ENCODE measurements at places on chromosomes 16 and 17.

- no peak for DNase-seq
Observed at GRCh38 chr17:40529991-40530390, 28.6 kb upstream of the TNS4 start.

DNA sequence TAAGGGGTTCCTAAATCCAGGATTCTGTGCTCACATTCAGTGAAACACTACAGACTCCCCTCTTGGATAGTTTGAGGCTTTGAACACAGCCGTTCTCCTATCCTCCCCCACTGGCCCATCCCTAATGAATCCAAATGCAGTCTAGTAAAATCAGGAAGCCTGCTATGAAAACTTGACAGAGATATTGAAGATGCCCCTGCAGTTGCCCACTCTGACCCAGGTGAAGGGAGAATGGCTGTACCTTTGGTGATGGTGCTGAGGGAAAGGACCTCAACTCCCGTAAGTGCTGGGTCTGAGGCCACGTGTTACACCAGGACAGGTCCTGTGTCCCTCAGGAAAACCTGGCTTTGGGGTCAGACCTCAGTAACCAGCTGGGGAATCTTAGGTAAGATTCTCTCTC, 54.4 kb downstream of the SF3B3 start:
- no peak for DNase-seq

DNA sequence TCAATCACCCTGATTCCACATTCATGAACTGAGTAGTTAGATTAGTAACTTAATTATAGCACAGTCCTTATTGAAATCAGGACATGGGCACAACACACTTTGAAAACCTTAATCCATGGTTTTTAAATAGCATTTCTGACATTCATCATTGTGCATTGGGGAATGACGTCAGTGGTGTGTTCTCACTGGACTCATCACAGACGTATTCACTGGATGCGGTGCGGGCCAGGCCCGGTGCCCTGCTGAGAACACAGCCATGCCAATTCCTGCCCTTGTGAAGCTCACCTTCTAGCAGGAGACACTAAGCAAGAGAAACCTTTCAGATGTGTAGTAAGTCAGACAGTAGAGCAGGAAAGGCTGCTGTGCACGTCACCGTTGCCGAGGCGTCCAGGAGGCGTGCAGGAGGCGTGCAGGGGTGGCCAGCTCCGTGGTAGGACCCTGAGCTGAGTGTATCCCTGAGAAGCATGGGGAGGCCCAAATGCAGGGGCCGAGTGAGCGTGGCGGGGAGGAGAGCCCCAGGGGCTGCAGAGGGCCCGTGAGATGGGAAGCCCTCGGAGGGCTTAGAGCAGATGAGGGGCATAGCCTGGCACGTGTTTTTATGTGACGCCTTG, 12.9 kb downstream of the BANP start:
- DNase-seq = no peak

- DNase-seq = no peak
Observed at GRCh38 chr17:80253631-80254395, 6.8 kb upstream of the RNF213 start.

DNA sequence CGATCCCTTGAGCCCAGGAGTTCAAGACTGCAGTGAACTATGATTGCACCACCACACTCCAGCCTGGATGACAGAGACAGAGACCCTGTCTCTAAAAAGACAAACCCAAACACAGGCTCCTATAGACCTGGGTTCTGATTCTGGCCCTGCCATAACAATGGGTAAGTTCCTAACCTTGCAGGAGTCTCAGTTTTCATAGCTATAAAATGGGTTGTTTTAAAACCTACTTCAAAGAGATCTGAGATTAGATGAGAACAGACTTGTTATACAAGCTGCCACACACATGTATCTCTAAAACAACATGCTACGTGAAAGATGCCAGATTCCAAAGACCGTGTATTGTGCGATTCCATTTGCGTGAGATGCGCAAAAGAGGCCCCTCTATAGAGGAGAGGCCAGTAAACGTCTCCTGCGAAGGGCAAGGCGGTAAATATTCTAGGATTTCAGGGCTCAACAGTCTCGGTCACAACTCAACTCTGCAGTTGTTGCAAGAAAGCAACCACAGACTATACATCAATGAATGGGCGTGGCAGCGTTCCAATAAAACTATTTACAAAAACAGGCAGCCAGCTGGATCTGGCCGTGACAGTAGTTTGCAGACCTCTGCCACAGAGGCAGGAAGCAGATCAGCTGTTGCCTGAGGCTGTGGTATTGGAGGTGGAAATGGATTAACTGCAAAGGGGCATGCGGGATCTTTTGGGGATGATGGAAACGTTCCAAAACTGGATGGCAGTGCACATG, 5.9 kb downstream of the CORO7 start:
- no peak for DNase-seq

GRCh38 chr16:35492225-35492624, 2032.8 kb downstream of the TP53TG3F start:
- DNase-seq = no peak

DNA sequence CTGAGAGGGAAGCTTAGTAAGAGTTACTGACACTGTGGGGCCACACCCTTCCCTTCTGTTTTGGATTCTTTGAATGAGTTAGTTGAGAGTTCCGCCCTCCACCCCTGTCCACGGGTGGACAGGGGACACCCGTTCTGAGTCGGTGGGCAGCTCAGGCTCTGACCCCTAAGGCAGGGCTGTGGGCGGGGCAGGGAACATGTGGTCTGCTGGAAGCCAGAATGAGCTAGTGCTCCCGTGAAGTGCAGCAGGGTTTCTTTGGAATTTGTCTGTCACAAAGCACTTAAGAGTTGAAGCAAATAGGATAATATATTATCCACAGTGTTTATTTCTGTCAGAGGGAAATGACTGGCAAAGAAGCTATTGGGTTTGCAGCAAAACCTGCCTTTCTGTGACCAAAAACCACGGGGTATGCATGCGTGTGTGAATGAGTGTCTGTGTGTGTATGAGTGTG, 90.1 kb downstream of the CLEC16A start:
- DNase-seq = no peak

DNA sequence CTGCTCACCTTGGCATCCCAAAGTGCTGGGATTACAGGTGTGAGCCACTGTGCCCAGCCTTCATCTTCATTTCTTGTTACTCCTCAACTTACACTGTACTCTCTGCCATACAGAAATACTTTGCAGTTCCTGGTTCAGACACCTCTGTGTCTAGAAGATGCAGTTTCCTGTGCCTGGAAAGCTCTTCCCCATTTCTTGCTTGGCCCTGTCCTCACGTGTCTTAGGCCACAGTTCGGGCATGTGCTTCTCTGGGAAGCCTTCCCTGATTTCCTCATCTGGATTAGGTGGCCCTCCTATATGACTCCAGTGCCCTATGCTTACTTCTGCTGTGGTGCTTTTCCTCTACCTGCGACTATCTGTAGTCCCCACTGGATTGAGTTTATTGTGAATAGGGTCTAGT, 26.5 kb upstream of the CDR2 start:
- DNase-seq = no peak

GRCh38 chr16:49621241-49622083, 234.4 kb downstream of the ZNF423 start:
- no peak for DNase-seq

DNA sequence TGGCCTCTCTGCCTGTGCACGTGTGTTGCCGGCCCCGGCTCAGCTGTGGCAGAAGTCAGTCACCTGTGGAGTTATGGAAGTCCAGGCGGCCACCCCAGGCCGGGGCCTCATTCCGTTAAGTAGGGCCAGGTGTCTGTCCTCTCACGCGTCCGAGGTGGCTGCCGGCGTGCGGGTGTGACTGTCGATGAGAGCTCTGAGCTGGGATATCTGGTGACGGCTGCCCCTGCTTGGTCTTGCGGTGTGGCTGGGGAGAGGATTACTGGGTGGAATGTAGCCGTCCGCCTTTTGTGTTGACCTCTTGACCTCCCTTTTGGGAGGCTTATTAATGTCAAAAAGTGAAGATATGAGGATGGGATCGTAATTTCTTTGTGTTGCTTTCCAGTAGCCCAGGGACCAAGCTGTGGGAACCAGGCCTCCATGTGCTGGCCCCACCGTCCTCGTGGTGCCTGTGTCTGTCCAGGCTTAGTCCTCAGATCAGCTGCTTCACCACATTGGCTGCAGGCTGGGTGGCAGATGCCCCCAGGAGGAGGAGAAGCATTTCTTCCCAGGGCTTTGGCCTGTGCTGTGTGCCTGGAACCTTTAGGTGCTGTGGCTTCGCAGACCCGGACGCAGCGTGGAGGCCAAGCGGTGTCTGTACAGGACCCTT, 23.0 kb upstream of the ZNF750 start:
- DNase-seq = no peak

- no peak for DNase-seq
Observed at GRCh38 chr17:81567191-81567590, 15.0 kb upstream of the FAAP100 start.

- DNase-seq = no peak
Observed at GRCh38 chr16:62035115-62036092, 834 bp downstream of the CDH8 start.

DNA sequence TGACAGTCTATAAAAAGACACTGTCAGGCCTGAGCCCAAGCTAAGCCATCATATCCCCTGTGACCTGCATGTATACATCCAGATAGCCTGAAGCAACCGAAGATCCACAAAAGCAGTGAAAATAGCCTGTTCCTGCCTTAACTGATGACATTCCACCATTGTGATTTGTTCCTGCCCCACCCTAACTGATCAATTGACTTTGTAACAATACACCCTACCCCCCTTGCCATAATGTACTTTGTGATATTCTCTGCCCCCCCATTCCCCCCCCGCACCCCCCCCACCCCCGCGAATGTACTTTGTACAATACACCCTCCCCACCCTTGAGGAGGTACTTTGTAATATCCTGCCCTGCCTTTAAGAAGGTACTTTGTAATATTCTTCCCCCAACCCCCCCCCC, 82.2 kb upstream of the MED13 start:
- DNase-seq = no peak

DNA sequence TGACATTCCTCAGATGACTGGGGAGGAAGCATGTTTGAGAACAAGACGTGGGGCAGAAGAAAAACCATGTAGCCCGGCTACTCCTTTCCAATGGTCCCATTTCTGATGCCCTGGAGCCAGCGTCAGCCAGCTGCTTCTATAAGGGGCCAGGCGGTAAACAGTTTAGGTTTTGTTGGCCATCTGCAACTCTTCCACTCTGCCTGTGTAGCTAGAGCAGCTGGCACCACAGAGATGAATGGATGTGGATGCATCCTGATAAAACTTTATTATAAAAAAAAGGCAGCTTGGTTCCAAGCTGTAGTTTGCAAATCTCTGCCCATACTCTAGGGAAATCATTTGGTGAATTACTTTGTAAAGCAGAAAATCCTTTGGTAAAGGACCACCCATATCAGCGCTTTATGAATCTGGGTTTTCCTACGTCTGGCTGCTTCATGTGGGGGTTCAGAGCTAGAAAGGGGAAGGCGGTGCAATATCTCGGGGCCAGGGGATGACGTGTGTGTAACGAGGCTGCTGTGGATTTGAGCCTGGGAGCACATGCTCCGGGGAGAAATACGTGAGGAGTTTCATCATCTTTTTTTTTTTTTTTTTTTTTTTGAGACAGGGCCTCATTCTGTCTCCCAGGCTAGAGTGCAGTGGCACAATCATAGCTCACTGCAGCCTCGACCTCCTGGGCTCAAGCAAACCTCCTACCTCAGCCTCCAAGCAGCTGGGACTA, 3.4 kb upstream of the SRL start:
- DNase-seq = no peak

Measured in activated CD4-positive, alpha-beta T cell treated with anti-CD3 and anti-CD28 coated beads, Interleukin-2, amount 50 U/mL, for 48 hours (primary cell).